ENCODE measurements at places on chromosomes 5 and 9.

- DNase-seq: no peak
Measured at GRCh38 chr9:79195879-79196278, 375.9 kb upstream of the TLE4 start.

GRCh38 chr9:97573482-97574073 is 59.6 kb downstream of the TSTD2 start:
- DNase-seq: no peak

- DNase-seq: no peak
Measured at GRCh38 chr5:57166276-57166675, 7.6 kb upstream of the GPBP1 start.

DNA sequence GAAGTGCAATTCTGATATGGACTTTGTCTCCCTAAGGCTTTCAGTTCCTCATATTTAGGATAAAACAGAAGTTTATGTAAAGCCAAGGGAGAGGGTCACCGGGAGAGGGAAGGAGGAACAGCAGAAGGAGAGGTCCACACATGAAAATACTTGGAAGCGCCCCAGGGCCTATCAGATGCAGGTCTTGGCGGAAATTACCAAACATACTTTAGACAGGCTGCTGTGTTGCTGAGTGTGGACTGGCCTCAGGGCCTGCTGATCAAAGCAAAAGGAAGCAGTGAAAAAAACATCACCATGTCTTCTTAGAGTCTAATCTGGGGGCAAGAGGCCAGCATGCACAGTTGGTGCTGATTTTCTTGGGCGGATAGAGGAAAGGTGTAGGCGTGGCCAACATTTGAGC is 14.1 kb upstream of the NTRK2 start:
- DNase-seq: no peak

GRCh38 chr9:133370685-133371084 is 5.2 kb downstream of the SURF4 start:
- peak; percentile 57 for DNase-seq

- no peak for DNase-seq
Measured at GRCh38 chr5:32434221-32434620, 10.3 kb downstream of the ZFR start.

DNA sequence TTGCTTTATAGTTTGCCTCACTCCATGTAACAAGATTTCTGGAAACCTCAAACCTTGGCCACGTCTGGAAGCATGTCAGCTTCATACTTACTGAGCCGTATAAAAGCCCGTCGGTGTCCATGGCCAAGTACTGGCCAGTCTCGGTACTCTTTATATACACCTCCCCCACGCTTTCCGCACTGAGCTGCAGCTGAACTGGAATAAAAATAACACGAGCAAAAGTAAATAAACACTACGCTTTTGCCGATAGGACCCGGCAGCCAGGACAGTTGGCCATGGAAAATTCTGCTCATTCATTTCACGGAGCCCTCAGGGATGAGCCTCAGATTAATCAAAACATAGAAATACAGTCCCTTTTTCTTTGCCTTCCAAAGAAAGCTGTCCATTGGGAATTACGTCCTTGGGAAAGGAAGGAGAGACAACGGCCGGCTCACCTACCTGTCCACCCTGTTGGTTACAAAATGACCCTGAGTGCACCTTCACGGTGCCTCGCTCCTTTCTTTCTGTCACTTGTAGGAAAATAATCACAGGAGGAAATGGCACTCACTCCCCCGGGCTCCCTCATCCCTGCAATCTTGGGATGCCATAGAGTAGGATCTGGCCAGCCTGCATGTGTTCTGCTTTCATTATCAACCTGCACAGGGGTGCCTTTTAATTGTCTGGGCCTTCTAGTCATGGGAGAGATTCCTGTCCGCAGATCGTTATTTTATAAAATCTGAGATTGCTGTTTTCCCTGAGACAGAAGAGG is 85.1 kb downstream of the FGF1 start:
- no peak for DNase-seq

DNA sequence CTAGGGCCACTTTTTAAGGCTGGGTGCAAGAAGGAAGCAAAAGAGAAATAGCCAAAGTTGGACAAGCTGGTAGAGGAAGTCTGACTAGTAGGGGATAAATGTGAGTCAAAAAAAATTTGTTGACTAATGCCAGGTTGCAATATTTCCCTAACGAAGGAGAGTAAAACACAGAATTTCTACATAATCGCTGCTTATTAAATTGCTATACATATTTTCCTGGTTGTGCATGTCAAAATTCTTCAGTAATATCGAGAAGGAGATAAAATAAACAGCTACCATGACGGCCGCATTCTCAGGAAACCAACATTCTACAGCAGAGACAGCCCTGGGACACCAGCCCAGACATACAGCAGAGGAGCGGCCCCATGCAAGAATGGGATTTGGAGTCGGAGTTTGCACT is 148.3 kb downstream of the ESM1 start:
- no peak for DNase-seq

GRCh38 chr5:169503886-169504285 is 79.7 kb upstream of the SPDL1 start:
- DNase-seq: no peak

DNA sequence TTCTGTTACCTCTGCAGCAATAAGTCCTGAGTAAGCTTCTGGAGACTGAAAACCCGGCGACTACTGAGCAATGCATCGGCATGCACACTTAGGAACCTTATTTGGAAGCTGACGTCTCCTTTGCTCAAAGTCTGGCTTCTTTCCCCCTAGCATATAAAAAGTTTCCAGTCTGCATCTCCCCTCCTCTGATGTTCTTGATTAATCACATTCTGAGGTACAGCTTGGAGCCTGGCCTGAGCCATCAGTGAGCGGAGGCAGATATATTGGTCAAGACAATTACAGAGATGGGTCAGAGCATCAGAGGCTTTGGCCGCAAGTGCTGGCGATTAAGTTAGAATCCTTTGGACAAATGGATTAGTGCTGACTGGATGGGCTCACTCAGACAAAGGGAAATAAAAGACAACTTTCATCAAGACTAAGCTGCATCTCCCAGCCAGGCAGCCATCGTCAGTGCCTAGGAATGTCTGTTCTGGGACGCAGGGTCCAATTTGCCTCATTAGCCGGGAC is 140.7 kb downstream of the MTX3 start:
- no peak for DNase-seq

GRCh38 chr9:17625644-17626388 is 47.0 kb downstream of the SH3GL2 start:
- no peak for DNase-seq

GRCh38 chr9:27383524-27383923 is 86.6 kb upstream of the EQTN start:
- no peak for DNase-seq

DNA sequence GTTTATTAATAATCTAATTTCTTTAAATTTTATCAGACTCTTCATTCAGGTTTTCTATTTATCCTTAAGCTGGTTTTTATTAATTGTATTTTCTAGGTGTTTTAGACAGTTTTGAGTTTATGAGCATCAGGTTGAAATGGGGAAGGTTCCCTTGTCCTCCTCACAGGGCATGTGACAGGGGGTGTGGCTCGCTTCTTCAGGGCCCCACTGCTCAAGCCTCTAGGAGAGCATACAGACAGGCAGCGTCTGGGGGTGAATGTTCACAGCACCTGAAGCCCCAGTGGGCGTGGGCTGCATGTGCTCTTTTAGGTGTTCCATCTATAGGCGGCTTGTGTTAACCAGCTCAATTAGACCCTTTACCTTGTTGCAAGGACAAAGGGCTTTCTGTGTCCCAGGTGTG is 78.2 kb upstream of the RUFY1 start:
- DNase-seq: no peak

- DNase-seq: no peak
Measured at GRCh38 chr9:93730217-93730616, 153.8 kb downstream of the PHF2 start.

DNA sequence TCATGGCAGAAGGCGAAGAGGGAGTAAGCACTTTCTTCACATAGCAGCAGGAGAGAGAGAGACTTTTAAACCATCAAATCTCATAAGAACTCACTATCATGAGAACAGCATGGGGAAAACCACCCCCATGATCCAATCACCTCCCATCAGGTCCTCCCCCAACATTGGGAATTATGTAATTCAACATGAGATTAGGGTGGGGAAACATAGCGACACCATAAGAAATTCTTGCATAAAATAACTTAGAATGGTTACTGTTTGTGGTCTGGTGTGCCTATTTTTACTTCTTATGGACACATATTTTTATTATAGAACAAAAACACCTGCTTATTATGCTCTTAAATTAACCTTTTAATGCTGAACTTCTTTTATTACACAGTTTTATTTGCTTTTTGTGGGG is 298.1 kb downstream of the PJA2 start:
- DNase-seq: no peak

DNA sequence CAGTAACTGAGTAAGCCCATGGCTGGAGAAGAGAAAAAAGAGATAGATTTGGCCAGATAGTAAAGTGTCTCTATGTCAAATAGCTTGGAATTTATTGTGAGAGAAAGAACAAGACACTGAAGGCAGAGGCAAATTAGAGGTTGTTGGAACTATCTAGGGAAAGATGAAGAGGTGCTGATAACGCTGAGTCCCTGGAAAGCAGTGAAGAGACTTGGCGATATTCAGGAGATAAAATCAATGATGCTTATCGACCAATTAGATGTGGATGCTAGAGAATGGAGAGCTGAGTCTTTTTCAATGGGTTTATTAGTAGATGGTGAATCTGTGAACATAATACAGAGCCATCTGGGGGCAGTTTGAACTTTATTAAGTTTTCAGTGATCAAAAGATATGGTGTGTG is 48.6 kb upstream of the GABRA1 start:
- no peak for DNase-seq

GRCh38 chr9:138066049-138066448 is 188.5 kb downstream of the CACNA1B start:
- no peak for DNase-seq

- no peak for DNase-seq
Measured at GRCh38 chr5:162227075-162227474, 159.5 kb downstream of the GABRG2 start.

GRCh38 chr9:94140418-94140780 is 56.1 kb downstream of the PTPDC1 start:
- DNase-seq: no peak

DNA sequence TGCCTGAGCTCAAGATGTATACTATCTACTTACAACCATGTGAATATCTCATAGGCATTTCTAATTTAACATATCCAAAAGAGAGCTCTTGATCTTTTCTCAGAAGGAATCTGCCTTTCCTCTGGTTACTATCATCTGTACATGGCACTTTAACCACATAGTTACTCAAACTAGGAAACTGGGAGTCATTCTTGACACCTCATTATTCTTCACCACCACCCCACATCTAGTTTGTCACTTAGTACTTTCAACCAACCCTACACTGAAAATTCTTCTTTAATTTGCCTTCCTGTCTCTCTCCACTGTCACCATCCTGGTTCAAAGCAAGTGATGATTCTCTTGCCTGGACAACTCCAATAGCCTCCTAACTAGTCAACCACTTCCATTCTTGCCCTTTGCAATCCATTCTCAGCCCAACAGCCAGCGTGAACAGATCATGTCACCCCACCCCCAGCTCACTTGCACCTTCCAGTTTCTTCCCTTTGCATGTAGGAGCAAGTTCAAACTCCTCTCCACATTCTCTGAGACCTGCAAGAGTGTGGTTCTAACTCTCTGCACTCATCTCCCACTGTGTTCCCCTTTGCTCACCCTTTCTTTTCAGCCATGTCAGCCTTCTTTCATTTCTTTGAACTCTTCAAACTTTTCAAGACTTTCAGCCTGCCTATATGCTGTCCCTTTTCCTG is 17.3 kb upstream of the SMAD5 start:
- DNase-seq: no peak

DNA sequence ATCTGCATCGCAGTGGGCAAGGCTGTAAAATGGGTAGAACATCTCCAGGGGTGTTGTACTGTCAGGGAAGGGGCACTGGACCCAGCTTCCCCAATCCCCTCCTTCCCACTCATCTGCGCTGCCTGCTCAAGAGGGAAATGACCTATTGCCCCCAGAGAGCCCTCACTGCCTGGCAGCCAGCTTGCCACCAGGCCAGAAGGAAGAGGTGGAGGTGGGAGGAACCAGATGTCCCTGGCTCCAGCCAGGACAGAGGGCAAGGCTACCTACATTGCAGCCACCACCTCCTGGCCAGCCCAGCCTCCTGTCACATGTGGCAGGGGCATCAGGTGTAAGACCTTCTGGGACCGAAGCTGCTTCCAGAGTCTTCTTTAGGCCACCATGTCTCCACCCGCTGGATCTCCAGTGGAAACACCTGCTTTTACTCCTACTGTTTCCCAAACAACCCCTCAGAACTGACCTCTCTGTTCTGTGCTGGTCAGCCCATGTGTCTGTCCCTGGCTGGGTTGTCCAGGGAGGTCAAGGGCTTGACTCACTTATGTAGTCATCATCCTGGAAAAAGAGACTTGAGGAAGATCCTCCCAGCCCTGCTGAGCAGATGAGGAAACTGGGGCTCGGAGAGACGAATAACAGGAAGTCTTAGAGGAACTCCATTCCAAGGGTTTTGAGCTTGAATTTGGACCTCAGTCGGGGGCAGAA is 42.3 kb downstream of the JADE2 start:
- no peak for DNase-seq

- no peak for DNase-seq
Measured at GRCh38 chr9:114121227-114122135, 22.4 kb upstream of the KIF12 start.

DNA sequence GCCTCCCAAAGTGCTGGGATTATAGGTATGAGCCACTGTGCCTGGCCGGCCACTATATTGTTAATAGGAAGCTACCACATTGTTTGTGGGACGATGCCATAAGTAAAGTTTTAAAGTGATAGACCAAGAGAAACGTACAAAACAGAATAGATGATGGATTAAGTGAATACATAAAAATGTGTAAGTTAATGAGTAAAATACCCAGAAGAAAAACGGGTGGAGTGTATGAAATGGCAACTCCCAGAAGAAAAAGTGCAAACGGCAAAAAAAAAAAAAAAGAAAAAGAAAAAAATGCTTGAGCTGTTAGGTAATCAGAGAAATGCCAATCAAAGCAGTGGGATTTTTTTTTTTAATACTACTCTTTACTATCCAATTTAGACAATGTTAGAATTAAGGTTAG is 246.0 kb downstream of the PDZD2 start:
- no peak for DNase-seq

DNA sequence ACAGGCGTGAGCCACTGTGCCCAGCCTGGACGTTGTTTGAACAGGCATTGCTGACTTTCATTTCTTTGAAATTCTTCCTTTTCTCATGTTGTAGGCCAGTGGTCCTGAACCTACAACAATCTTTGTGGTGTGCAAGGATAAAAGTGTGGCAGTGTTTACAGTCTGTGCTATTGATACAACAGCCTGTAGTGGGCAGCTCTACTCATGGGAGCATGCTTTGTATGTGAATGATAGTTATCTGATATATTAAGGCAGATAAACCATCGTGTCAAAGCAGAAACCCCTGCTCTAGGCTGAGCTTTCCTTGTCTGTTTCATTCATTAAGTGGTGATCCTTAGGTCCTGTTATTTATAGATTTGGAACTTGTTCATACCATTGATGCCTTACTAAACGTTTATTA is 42.6 kb downstream of the CSNK1G3 start:
- no peak for DNase-seq

- no peak for DNase-seq
Measured at GRCh38 chr5:33702867-33703266, 188.9 kb downstream of the ADAMTS12 start.

DNA sequence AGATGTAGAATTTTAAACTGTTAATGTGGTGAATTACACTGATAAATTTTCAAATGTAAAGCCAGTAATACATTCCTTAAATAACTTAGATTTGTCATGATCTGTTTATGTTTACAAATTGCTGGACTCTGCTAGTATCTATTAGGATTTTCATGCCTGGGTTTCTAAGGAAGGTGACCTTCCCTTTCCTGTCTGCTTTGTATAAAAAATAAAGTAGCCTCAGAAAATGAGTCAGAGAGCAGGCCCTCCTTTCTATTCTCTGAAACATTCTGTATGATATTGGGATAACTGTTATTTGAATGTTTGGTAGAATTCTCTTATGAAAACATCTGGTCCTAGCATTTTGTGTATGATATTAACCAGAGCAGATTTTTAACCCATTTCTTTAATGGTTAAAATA is 255.3 kb downstream of the SYK start:
- no peak for DNase-seq
